Colonic mucosa (tissue), 4 donors: ENCODE measurements at places on chromosomes 16 and 17.

- no peak for DNase-seq
Observed at GRCh38 chr16:28106467-28107215, 43.1 kb upstream of the GSG1L start.

- DNase-seq = no peak
Observed at GRCh38 chr17:2940352-2940751, 123.1 kb downstream of the OR1D5 start.

DNA sequence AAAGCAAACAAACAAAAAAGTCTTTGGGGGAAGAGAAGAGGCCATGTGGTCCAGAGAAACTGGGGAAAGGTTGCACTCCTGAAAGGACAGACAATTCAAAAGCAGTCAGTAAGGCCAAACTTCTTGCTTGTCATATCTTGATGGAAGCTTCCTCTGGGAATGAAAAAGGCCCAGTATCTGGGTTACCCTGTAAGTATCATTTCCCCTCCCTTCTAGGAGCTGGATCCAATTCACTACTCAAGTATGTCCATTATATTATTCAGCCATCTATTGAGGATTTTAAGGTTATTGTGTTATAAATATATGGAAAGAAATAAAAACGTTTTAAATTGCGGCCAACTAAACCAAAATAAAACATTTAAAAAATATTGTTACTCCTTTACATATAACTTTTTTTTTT lies 26.0 kb upstream of the MON1B start:
- no peak for DNase-seq

DNA sequence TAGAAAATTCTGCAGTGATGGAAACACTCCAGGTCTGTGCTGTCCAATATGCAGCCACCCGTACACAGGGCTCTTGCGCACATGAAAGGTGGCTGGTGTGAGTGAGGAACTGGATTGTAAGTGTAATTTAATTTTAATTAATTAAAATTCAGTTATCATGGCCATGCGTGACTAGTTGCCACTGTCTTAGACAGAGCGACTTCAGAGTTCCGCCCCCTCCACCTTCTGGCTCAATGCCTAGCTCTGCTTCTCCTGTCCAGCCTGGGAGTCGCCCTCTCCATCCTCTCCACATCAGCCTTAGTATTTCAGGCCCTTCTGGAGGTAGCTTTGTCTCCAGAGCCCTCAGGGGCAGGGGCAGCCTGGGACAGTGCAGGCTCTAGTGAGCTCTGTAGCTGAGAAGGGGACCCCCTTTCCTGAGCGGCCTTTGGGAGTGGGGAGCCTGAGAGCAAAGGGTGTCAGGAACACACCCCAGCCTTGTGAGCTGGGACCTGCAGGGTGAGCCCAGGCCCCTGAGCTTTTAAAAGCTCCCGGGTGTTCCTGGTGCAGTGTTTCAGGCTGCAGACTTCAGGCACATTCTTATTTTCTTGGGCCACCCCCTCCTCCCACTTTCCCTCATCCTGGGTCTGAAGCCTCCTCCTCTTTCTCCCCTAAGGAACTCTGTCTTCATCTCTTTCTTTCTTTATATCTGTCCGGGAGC lies 99.4 kb downstream of the IRF8 start:
- DNase-seq = no peak
